ENCODE measurements at places on chromosomes 2 and 18. TPM values are rescaled to one million over a fixed set of nuclear protein-coding genes. Genes with fewer than 3 reads are reported as not detected.

- no peaks in the 10 kb centered on the region for H3K4me1 ChIP-seq
- H3K4me3 ChIP-seq = no peak overlapping the region
- no peak for DNase-seq
These were observed 290.2 kb downstream of the ZNF385B start for GRCh38 chr2:179571252-179571651.

DNA sequence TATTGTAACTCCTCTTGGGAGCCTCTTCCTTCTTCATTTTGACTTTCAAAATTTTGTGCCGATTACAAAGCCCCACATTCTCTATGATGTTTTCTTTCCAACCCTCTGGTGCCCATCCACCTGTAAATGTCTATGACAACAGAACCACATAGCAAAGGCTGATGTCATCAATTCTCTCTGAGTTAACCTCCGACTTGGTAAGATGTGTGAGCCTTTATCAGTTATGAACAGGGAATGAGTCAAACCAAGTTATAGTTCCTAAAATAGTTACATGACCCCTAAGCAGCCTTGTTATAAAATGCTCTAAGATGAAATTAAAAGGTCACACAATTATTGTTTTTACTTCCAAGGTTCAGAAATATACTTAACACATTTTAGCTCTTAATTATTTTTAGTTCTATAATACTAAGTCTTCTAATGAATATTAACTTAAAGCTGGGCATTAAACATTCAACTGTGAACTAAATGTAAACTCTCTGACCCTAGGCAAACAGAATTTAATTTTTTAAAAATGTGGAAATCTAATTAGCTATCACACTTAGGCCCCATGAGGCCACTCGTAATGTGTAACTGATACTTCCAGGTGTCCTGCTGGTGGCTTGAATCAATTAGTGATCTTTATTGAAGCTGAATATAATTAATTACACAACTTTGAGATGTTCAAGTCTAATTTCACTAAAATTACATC is 102.3 kb upstream of the CYRIA start:
- H3K36me3 ChIP-seq = peaks cover 5% of the 10 kb centered on the region
- H3K27me3 ChIP-seq = peaks cover 37% of the 10 kb centered on the region
- no peak for DNase-seq

Gene ARHGEF33
- not detected for polyA plus RNA-seq

DNA sequence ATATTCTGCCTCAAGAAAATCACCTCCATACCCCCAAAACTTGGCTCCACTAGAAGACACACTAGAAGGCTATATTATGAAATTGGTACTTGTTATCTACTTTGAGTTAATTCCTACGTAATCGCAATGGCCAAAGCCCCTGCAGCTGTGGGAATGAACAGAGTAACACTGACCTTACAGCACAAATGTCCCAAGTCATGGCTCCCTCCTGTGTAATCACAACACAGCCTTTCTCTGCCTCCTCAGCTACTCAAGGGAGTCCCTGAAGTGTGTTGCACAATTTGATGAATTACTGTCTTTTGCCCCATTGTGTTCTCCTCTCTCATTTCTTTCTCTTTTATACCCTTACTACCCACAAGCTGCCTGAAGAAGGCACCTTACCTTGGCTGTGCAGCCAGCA is 375.2 kb downstream of the ARHGAP15 start:
- DNase-seq = no peak
- no peak overlapping the region for H3K27ac ChIP-seq
- no peak overlapping the region for H3K4me3 ChIP-seq
- peaks cover 33% of the 10 kb centered on the region for H3K4me1 ChIP-seq
- no peaks in the 10 kb centered on the region for H3K27me3 ChIP-seq

DNA sequence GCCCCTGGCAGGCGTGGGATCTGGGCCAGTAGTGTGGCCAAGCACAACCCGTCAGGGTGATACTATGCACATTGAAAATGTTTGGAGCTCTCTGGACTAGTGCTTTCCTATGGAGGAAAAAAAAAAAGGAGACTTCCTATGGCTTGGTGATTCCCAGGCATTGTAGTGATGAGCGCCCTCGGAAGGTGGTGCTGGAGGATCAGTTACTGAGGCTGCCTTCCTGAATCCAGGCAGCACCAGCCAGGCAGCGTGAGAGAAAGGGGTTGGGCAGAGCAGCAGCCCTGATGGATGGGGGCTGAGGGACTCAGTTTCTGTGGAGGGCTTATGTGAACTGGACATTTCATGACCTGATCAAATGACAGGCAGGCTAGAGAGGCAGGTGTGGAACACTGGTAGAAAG is 70.9 kb downstream of the CHRNA1 start:
- no peak for DNase-seq
- peaks cover 38% of the 10 kb centered on the region for H3K27me3 ChIP-seq
- no peak overlapping the region for H3K4me3 ChIP-seq
- H3K4me1 ChIP-seq = peaks cover 4% of the 10 kb centered on the region
